ENCODE measurements at places on chromosomes 4 and X. TPM values are rescaled to one million over a fixed set of nuclear protein-coding genes. Genes with fewer than 3 reads are reported as not detected.

Gene MAGED4
- total RNA-seq, result 119 TPM

Gene ITGB1BP2
- 1.7 TPM for total RNA-seq

Gene TMEM131L
- total RNA-seq, result 53.6 TPM

Gene FGD1
- total RNA-seq, result 11.1 TPM

Gene P2RY4
- not detected for total RNA-seq

Gene SORCS2
- total RNA-seq, result 8.9 TPM

Gene DMRTC1
- total RNA-seq, result not detected

Gene EDNRA
- 5.4 TPM for total RNA-seq

Gene MAGEC1
- not detected for total RNA-seq

Gene PUDP
- total RNA-seq, result 7.9 TPM

Gene CT45A3
- total RNA-seq, result not detected

Gene CCNA2
- 3.9 TPM for total RNA-seq

Gene CTAG1A
- not detected for total RNA-seq

Gene RAI2
- 3.4 TPM for total RNA-seq

Gene GPR78
- under 0.01 TPM for total RNA-seq

Gene HGFAC
- 2.2 TPM for total RNA-seq

Gene SHROOM3
- 11.8 TPM for total RNA-seq

Gene GPRASP2
- 77.2 TPM for total RNA-seq

Gene ACE2
- total RNA-seq, result 0.49 TPM

Gene BEX1
- total RNA-seq, result 99.8 TPM

Gene ZNF157
- 3.7 TPM for total RNA-seq

Gene CTAG1B
- total RNA-seq, result not detected

Gene GABRQ
- 1.2 TPM for total RNA-seq

Gene SULT1B1
- total RNA-seq, result 0.98 TPM

Gene APOOL
- total RNA-seq, result 6.4 TPM

Gene GDI1
- total RNA-seq, result 284 TPM

Gene MEPE
- total RNA-seq, result 0.49 TPM

Measured in temporal lobe (tissue), 4 donors.